ENCODE measurements at places on chromosomes 11 and 22.

- DNase-seq: no peak
Observed at GRCh38 chr11:44823006-44823405, 96.2 kb downstream of the TSPAN18 start.

- DNase-seq: peak; percentile 39
Observed at GRCh38 chr22:37817705-37818408, 5.3 kb upstream of the GALR3 start.

GRCh38 chr11:121870206-121871045 is 245.6 kb downstream of the BLID start:
- DNase-seq: no peak

- DNase-seq: no peak
Observed at GRCh38 chr22:29136782-29137700, 64.2 kb downstream of the KREMEN1 start.

- peak; percentile 12 for DNase-seq
Observed at GRCh38 chr11:88849368-88849767, 216.4 kb downstream of the GRM5 start.

- no peak for DNase-seq
Observed at GRCh38 chr22:40216041-40216756, 38.5 kb downstream of the TNRC6B start.

DNA sequence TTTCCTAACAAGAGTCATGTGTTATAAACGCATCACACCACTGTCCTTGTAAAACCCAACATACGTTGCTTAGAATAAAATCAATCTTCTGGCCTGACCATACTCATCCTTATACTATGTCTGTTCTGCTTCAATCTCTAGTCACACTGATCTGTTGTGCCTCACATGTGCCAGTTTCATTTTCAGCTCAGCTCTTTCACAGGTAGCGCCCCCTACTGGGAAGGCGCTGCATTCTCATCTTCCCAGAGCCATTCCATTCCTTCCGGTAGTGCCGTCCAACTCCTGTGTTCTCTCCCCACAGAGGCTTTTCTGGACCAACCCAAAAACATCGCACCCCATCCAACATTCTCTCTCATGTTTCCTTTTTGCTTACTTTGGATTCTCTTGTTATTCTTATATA is 22.2 kb downstream of the CASP5 start:
- DNase-seq: no peak

- DNase-seq: no peak
Observed at GRCh38 chr11:12721816-12722604, 47.8 kb downstream of the TEAD1 start.

- DNase-seq: no peak
Observed at GRCh38 chr11:124474079-124474478, 28.6 kb upstream of the OR8B8 start.

GRCh38 chr11:127395034-127395433 is 394.5 kb upstream of the KIRREL3 start:
- DNase-seq: no peak

- no peak for DNase-seq
Observed at GRCh38 chr11:118877487-118878162, 6.1 kb upstream of the CXCR5 start.

GRCh38 chr11:100619484-100619883 is 67.6 kb upstream of the ARHGAP42 start:
- DNase-seq: no peak

DNA sequence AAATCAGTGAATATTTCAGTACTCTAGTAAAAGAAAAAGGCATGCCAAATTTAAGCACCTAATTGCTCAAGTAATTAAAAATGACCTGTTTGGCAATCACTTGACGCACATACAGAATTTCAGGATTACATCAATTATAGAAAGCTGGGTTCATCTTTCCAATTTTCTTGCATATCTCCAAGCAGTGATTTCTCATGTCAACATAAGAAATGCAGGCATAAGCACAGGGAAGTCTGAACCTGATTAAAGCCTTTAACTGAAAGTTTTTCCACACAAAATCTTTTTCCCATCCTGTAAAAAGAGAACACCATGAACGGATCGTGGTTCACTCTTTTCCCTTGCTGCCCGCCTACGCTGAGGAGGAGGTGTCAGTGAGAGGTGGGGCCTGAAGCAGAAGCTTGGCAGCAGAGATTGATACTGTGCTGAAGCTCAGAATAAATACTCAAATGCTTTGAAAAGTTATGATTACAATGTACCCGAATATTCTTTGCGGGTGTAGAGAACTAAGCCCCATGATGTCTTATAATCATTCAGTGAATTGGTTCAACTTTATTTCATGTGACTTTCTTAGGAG is 704.1 kb upstream of the CCDC90B start:
- DNase-seq: no peak

GRCh38 chr11:62962391-62962790 is 22.4 kb downstream of the SLC22A6 start:
- DNase-seq: no peak

DNA sequence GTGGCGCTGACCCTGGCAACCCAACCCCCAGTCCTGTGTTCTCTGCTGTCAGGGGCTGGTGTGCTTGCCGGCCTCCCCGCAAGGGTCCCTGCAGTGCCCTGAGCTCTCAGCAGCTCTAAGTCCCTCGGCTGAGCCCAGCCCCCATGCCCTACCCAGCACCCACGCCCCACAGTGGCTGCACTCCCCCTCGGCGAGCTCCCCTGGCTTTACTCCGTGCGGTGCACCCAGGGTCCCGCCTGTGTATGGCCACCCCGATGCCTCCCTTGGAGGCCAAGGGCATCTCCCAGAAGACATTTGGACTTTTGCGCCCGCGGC is 72.5 kb upstream of the SHISAL1 start:
- no peak for DNase-seq

DNA sequence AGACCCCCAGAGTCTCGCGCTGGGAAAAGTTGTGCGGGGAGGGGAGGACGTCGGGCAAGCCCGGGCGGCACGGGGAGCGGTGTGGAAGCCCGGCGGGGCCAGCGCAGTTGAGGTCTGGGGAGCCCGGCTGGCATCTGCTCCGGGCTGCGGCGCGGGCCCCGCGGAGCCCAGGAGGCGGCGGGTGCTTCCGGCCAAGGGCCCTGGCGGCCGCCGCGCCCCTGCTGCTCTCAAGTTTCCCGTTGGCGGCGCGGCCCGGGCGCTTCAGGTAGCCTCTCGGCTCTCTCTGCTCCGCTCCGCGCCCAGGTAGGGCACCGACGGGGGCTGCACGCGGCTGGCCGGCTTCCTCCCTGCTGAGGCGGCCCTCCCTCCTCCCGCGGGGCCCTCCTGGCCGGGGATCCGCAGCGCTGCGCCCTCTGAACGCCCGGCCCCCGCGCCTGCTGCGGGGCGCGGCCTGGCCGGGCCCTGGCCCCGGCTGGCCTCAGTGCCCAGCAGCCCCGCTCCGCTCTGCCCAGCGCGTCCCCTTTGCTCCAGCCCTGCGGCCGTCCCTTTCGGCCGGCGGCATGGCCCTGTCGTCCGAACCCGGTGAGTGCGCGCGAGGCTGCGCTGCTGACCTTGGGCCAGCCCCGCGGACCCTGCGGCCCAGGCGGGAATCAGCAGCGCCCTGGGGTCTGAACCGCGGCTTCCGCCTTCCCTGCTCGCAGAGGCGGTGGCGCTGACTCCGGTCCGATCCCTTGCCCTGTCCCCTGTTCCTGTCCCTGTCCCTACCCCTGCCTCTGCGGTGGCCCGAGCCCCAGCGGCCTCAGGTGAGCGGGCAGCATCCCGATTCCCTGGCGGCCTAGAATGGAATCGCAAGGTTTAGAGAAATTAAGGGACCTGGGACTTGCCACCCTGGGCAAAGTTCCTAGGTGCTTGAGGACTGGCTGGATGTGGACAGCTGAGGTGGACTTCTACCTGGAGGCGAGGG is 4.3 kb upstream of the AMPD3 start:
- no peak for DNase-seq

- DNase-seq: no peak
Observed at GRCh38 chr11:99419991-99420390, 399.2 kb downstream of the CNTN5 start.

- DNase-seq: no peak
Observed at GRCh38 chr22:38739300-38740055, 16.3 kb downstream of the SUN2 start.

GRCh38 chr22:36922105-36922608 is 8.7 kb downstream of the CSF2RB start:
- DNase-seq: no peak

GRCh38 chr22:40313007-40313406 is 33.3 kb upstream of the ADSL start:
- no peak for DNase-seq

DNA sequence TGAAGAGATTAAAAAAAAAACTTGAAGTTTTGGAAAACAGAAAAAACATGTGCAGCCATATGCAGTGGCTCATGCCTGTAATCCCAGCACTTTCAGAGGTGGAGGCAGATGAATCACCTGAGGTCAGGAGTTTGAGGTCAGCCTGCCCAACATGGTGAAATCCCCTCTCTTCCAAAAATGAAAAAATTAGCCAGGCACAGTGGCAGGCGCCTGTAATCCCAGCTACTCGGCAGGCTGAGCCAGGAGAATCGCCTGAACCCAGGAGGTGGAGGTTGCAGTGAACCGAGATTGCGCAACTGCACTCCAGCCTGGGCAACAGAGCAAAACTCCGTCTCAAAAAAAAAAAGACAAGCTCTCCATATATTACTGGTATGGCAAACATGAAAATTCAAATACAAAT is 7.6 kb downstream of the DLG2 start:
- no peak for DNase-seq

- peak; percentile 32 for DNase-seq
Observed at GRCh38 chr11:36196411-36196998, 92.7 kb downstream of the COMMD9 start.
